NCI-H446 treated with DMSO at 0.1 percent for 48 hours (cell line): ENCODE measurements at places on chromosomes 1 and 21.

GRCh38 chr1:34759503-34760357 is at the start of gene GJB4:
TSS of gene GJB4 (plus strand) at chr1:34759740. CDS start at chr1:34761255, 1,515 bp downstream.
- DNase-seq: no peak

- no peak for DNase-seq
Observed at GRCh38 chr1:91712393-91712792, 173.6 kb downstream of the TGFBR3 start.

DNA sequence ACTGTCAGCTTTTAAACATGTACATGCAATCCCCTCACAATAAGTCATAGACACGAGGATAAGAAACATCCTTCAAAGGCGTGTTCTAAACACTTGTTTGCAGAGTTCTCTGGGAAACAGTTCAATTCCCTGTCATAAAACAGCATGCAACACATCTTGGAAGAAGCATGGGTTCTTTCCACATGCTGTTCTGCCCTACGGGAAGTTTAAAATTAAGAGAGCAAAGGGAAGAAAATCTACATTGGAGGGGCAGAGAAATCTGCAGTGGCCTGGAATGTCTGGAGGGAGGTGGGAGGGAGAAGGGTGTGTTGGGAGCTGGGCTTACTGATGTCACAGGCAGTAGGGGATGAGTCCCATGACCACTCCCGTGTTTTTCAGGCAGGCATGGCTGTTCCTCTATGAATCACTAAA is 98.3 kb upstream of the SLC2A1 start:
- no peak for DNase-seq

DNA sequence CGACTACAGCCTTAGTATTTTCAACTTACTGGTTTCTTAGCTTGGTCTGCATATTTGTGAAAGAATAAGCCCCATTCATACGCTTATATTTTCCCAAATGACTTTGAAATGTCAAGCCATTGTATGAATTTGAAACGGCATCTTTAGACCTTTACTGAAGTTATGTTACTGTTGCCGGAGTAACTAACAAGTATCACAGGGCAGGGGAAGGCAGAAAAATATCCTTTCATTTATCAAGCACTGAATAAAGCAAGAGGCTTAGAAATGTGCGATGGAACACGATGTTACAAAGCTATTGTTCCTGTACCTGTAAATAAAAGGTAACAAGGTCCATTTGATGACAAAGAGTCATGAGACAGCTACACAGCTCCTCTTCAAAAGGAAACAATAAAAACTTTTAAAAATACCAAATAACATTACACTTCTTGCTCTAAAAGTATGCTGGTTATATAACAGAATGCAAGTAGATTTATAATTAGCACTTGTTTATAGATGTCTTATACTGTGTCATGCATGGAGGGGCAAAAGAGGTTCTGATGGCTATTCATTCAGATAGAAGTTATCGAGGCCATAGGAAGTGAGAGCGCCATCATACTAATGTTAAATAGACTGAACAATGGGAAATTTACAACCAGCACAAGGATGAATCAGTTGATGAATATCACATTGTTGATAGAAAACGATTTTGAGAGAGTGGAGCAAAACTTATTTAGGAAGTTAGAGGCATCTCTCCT is 322.6 kb downstream of the RGS7 start:
- no peak for DNase-seq

GRCh38 chr1:202590975-202591411 is 119.3 kb downstream of the SYT2 start:
- no peak for DNase-seq

DNA sequence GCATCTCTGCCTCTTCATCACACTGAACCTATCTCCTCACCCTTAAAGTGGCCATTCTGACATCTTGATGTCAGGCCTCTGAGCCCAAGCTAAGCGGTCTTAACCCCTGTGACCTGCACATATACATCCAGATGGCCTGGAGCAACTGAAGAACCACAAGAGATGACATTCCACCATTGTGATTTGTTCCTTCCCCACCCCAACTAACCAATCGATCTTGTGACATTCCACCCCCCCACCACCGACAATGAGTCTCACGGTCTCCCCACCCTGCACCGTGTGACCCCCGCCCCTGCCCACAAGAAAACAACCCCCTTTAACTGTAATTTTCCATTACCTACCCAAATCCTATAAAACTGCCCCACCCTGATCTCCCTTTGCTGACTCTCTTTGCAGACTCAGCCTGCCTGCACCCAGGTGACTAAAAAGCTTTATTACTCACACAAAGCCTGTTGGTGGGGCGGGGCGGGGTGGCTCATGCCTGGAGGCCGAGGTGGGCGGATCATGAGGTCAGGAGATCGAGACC is 21.0 kb upstream of the PINK1 start:
- no peak for DNase-seq

- DNase-seq: peak; percentile 39
Observed at GRCh38 chr1:109498161-109498801, 4.4 kb downstream of the CYB561D1 start.

DNA sequence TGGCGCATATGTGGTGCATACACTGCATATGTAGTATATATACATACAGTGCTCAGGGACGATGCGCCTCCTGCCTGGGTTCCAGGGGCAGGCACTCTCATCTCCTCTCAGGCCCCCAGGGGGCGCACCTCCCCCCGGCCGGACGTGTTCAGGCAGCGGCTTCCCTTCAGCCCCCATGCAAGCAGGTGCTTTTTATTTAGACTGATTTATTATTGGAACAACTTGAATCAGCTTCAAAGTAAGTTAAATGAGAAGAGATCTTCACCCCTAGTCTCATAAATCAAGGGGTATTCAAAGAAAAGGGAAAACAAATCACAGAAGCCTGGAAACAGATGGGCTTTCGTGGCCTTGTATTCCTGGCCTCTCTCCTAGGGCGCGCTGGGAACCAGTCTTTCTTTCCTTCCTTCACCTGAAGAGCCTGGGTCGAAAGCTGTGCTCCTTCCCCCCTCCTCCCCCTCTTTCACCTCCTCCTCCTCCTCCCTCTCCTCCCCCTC is 64.6 kb downstream of the UBIAD1 start:
- DNase-seq: peak; percentile 42

DNA sequence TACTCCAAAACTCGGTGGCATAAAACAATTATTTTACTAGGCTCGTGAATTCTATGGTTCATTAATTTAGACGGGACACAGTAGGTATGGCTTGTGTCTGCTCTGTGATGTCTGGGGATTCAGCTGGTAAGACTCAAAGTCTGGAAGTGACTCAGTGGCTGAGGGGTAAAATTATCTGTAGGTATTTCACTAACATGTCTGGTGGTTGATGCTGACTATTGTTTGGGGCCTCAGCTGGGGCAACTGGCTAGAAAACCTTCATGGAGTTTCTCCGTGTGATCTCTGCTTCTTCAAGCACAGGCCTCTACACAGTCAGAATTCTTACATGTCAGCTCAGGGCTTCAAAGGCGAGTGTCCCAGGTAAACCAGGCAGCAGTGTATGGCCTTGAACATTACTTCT is 41.2 kb upstream of the KLF17 start:
- no peak for DNase-seq

GRCh38 chr1:23576338-23577055 is 17.2 kb upstream of the ID3 start:
- no peak for DNase-seq

DNA sequence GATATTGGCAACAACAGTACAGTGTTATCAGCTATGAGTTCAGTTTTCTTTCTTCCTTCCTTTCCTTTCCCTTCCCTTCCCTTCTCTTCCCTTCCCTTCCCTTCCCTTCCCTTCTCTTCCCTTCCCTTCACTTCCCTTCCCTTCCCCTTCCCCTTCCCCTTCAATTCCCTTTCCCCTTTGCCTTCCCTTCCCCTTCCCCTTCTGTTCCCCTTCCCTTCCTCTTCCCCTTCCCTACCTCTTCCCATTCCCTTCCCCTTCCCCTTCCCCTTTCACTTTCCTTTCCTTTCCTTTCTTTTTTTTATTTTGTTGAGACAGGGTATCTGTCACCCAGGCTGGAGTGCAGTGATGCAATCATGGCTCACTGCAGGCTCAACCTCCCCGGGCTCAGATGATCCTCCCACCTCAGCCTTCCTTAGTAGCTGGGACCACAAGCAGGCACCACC is 72.3 kb upstream of the CAPZB start:
- DNase-seq: no peak

DNA sequence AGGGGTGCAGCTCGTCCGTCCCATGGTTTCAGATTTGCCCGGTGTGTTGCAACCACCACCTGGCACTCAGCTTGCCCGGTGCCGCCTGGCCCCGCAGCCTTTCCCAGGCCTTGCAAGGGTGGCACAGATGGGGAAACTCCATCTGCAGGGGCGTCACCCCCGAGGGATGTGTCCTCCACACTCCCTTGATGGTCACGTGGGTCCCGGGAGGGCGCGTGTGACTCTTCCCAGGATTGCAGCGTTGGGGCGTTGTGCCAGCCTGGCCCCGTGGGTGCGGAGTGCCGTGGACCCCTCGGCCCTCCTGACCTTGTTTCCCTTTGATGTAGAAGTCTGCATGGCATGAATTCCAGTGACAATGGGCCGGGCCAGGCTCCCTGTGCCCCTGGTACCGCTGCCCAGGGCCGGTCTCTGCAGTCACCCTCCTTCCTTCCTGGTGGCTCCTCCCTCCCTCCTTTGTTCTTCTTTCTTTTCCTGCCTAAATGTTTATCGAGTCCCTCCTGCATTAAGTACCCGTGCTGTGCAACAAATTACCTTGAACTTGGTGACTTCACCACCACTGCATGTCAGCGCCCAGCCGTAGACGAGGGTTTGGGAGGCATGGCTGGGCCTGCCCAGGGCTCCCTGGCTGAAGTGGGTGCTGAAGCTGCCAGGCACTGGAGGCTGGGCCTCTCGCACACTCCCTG is 22.9 kb downstream of the RRP1 start:
- DNase-seq: no peak

DNA sequence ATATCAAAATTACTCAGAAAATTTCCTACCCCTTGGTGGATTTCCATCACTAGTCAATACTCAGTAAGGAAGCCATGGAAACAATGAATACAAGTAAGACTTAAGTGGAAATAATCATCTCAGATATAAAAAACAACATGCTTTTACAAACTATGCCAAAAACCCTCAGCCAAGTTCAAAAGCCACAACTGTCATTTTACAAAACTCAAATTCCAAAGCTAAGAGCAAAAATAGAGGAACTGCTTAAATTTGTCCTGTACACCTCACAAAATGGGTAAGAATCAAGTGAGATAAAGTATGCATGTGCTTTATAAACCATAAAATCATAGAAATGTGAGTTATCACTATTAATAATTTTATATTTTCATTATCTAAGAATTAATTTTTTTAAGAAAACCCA is 9.6 kb downstream of the TMCO1 start:
- DNase-seq: no peak

- peak; percentile 52 for DNase-seq
Observed at GRCh38 chr1:160362168-160362957, 4.5 kb upstream of the NHLH1 start.

GRCh38 chr1:11807133-11807532 is 1.1 kb downstream of the CLCN6 start:
- no peak for DNase-seq

GRCh38 chr1:4122513-4123160 is 222.6 kb upstream of the C1orf174 start:
- no peak for DNase-seq

DNA sequence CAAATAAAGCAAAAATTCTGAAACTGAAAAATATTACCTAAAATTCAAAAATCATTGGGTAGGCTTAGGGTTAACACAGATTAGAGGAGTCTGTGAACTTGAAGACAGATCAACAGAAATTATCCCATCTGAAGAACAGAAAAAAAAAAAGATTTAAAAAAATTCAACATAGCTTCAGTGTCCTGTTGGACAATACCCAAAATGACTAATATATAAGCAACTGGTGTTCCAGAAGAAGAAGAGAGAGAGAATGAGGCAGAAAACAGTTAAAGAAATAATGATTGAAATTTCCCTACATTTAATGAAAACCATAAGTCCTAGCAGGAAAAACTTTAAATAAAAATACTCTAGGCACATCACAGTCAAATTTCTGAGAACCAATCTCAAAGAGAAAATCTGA is 31.5 kb downstream of the TMCO1 start:
- DNase-seq: no peak

DNA sequence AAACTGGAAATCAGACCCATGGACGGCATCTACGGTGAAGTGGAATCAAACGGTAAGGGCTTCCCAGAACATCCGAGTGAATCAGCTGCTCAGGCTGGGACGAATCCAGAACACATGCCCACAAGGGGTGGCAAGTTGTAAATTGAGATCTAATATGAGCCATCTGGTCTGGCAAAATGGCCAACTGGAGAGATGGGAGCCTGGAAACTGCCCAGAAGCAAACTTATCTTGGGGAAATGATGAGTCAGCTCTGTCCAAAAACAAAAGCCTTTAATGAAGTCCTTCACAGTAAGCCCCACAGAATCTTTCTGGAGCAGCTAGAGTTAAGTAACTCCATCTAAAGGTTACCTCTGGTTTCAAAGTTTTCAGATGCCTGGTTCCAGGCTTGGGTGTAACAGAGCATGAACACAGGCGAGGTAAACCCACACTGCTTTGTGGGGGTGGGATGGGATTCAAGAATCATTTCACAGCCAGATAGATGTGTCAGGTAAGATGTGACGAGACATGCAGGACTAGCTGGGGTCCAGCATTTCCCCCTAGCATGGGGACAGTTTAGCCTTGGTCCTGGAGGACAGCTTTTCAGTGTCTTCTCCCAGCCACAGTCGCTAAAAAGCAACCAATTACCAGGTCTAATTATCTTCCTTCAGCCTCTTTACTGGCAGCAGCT is 10.5 kb upstream of the SRP9 start:
- DNase-seq: peak; percentile 96

- DNase-seq: no peak
Observed at GRCh38 chr1:93415296-93415695, 32.6 kb upstream of the FNBP1L start.

- no peak for DNase-seq
Observed at GRCh38 chr1:210905944-210906453, 227.9 kb downstream of the KCNH1 start.

DNA sequence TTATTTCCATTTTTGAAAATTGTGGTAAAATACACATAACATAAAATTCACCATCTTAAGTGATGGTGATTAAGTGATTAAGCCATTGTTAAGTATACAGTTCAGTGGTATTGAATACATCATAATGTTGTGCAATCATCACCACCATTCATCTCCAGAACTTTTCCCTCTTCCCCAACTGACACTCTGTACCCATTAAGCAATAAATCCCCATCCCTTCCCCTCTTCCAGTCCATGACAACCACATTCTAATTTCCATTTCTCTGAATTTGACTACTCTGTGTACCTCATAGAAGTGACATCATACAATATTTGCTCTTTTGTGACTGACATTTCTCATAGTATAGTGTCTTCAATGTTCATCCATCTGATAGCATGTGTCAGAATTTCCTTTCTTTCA is 124.8 kb downstream of the DISC1 start:
- DNase-seq: no peak
